ENCODE measurements at places on chromosomes 7 and 10.

DNA sequence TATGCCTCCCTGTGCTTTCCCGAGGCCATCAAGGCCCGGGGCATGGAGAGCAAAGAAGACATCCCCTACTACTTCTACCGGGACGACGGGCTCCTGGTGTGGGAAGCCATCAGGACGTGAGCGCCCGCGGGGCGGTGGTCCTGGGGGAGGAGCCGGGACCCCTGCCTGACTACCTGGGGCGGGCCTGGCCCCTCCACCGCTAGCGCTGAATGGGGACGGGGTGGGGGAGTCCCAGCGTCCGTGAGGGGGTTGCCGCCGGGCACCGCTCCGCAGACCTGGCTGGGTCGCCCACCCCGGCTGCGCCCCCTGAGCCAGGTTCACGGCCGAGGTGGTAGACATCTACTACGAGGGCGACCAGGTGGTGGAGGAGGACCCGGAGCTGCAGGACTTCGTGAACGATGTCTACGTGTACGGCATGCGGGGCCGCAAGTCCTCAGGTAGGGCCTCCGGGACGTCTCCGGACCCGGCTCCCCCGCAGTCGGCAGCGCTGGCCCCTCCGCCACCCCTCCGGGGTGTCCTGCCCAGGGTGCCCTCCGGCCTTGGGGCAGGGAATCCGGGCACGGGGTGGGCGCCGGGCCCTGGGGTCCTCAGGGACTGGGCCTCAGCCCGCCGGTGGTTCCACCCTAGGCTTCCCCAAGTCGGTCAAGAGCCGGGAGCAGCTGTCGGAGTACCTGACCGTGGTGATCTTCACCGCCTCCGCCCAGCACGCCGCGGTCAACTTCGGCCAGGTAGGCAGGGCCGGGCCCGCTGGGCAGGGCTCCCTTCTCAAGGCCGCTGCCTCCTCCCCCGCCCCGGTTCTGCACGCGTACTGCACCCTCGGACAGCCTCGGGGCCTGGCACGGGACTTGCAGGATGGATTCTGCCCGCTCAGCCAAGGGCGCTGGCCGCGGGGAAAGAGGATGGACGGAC, 69.3 kb downstream of the ALOX5 start:
- DNase-seq: no peak

- no peak for DNase-seq
Observed at GRCh38 chr7:17697128-17697881, 243.0 kb downstream of the SNX13 start.

DNA sequence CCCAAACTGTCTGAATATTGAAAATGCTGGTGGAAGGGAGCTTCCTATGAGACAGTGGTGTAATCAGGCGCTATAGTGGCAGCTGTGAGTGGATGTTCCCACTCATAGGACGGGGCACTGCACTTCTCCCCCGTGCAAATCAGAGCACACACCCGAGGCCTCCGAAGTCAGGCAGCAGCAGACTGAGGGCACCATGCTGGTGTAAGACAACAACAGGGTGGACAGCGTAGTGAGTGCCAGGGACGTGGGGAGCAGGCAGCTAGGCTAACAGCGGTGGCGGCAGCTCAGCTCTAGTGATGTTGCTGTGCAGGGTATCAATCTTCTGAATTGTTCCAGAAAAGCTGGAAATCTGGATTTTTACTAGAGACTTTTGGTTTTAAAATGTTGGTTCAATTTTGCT, 19.2 kb downstream of the C10orf53 start:
- DNase-seq: no peak

GRCh38 chr10:125001313-125002046, 59.6 kb downstream of the ZRANB1 start:
- no peak for DNase-seq

- no peak for DNase-seq
Observed at GRCh38 chr10:73840056-73840402, 28.6 kb upstream of the NDST2 start.

DNA sequence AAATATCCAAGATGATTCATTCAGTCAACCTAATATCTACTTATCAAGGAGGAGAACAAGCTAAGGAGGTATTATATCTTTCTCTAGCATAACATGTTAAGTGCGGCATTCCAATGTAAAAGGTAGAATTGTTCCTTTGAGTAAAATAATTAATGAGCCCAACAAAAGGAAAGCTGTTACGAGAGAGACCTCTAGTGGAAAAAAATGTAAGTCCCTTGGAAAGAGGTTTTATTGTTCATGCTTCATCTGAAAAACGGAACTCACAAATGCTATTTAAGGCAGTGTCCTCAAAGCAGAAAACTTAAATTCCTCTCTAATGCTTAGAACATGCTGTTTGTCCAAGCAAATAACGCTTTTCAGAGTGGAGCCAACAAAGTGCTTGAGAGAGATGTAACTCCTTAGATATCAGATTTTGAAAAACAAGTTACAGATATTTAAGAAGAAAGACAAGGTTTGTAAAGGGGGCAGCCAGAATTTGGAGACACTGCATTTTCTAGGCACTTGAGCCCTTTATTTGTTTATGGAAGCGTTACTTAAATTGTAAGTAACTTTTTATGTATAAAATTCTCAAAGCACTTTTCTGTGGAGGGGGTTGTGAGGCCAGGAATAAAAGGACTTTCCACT, 119.9 kb downstream of the TFEC start:
- no peak for DNase-seq

DNA sequence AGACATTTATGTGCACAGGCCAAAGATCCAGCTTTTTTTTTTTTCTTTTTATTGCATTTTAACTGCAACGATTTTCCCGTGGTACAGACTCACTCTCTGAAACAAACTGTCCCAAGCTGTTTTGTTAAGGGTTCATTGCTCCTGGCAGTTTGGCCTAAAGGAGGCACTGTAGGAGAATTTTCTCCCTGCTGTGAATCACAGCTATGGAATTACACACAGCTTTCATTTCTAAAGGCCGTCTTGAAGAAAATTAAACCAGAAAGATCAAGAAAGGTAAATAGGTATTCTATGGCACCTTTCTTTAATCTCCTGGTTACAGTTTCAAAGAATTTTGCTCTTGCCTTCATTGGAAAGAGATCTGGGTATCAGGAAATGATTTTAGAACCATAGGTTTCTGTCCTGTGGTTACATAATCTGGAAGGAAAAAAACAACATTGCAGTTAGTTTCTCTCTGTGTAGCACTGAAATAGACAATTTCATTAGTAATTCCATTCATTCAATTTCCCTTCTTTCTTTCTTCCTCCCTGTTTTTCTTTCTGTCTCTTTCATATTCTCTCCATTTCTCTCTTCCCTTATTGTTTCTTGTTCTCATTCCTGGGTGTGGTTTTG, 51.2 kb downstream of the PDK4 start:
- no peak for DNase-seq

- DNase-seq: no peak
Observed at GRCh38 chr7:107816011-107816566, 13.1 kb upstream of the SLC26A3 start.

DNA sequence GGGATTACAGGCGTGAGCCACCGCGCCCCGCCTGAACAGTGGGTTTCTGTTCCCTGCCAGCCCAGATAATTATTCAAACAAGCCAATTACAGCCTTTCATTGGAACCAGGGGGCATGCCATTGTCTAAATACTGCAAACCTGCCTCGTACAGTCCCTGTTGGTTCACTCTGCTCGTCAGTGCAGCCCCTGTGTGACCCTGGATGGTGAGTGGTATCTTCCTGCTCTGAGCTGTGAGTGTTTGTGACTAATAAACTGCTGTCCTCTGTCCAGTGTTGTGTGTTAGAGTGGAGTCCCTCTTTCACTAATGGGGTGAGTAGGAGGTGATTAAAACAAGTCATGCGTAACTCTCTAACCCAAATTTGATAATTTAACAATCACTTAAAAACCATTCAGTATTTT, 176.5 kb upstream of the FAM3C start:
- DNase-seq: no peak

GRCh38 chr7:150912427-150912826, 60.1 kb downstream of the AOC1 start:
- no peak for DNase-seq

DNA sequence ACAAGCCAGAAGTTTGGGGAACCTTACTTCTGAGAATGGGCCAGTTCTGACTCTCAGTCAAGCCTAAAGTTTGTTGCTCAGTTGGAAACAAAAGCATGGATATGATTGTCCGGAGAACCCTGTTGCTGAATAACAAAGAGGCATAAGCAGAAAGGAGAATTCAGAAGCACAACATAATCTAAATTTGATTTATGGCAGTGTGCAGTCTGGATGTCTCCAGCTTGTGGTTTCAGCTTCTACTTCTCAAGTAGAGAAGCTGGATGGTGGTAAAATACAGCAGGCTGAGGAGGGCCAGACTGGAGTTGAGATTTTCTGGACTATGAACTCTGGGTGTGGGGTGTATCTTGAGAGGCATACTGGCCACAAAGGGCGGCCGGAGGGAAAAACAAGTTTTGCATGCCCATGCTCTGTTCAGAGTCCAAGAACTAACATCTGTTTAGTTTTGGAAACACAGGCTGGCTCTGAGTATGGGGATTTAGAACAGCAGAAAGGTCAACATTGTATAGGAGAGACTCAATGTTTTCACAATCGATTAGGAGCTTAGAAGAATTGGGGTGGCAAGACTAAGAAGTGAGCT, 592.9 kb downstream of the CNTNAP2 start:
- no peak for DNase-seq
